Nephron progenitor cell (in vitro differentiated cells): ENCODE measurements at places on chromosomes 7 and 10.
A peak's percentile ranks its signal among the peaks of the same experiment; 100 is the strongest.

DNA sequence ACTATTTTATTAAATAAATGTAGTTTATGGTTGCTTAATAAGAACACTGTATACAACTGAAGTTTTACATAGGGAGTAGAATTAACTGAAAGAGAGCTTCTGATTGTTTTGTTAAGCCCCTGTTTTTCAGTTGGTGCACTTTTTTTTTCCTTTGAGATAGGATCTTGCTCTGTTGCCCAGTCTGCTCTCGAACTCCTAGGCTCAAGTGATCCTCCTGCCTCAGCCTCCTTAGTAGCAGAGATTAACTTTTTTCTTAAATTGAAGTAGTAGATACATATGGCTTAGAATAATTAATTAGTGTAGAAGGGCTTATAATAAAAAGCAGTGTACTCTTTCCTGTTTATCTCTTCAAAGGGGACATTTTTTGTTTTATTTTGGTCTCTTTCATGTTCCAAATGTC, 11.2 kb downstream of the SDHAF3 start:
- no peak for DNase-seq
- H3K4me3 ChIP-seq: no peak overlapping the region
- peaks cover 18% of the 10 kb centered on the region for H3K4me1 ChIP-seq
- peaks cover 7% of the 10 kb centered on the region for H3K27me3 ChIP-seq

DNA sequence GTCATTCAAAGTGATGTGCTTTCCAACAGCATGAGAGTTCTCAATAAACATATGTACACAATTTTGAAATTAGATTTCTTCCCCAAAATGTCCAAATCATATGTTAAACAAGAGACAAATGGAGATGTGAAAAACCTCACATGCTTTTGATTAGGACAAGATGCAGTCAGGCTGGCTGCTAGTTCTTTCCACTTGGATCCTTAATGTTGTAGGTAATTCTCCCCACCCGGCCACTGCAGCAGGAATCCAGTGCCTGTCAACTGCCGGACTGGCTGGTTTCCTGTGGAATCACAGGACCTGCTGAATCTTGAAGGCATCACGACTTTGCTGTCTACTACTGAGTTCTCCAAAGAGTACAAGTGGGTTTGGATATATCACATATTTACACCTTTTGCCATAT, 138.6 kb upstream of the AKR1E2 start:
- no peak for DNase-seq
- H3K27me3 ChIP-seq: peaks cover 4% of the 10 kb centered on the region
- peaks cover 28% of the 10 kb centered on the region for H3K4me1 ChIP-seq
- no peak overlapping the region for H3K4me3 ChIP-seq
- no peak overlapping the region for H3K27ac ChIP-seq
- H3K36me3 ChIP-seq: no peaks in the 10 kb centered on the region

- no peaks in the 10 kb centered on the region for H3K4me1 ChIP-seq
- no peak overlapping the region for H3K27ac ChIP-seq
- no peak for DNase-seq
- peaks cover 10% of the 10 kb centered on the region for H3K27me3 ChIP-seq
Measured at GRCh38 chr10:9038146-9038714, 983.7 kb downstream of the GATA3 start.

- H3K4me3 ChIP-seq: no peak overlapping the region
- H3K4me1 ChIP-seq: no peaks in the 10 kb centered on the region
- H3K27me3 ChIP-seq: peaks cover 67% of the 10 kb centered on the region
- DNase-seq: no peak
Measured at GRCh38 chr7:158351051-158351450, 236.6 kb downstream of the PTPRN2 start.

- H3K4me1 ChIP-seq: peaks cover 35% of the 10 kb centered on the region
- no peak for DNase-seq
- H3K4me3 ChIP-seq: no peak overlapping the region
- no peaks in the 10 kb centered on the region for H3K27me3 ChIP-seq
Measured at GRCh38 chr10:34121781-34122622, 693.1 kb downstream of the PARD3 start.

GRCh38 chr7:25073451-25073850, 51.6 kb downstream of the CYCS start:
- H3K27me3 ChIP-seq: peaks cover 19% of the 10 kb centered on the region
- DNase-seq: no peak
- peaks cover 22% of the 10 kb centered on the region for H3K4me1 ChIP-seq
- H3K36me3 ChIP-seq: no peaks in the 10 kb centered on the region
- no peak overlapping the region for H3K27ac ChIP-seq
- H3K4me3 ChIP-seq: no peak overlapping the region

- no peaks in the 10 kb centered on the region for H3K27me3 ChIP-seq
- no peak overlapping the region for H3K4me3 ChIP-seq
Measured at GRCh38 chr7:30604901-30605300, 10.2 kb downstream of the GARS1 start.

GRCh38 chr7:95608359-95609173, 12.2 kb upstream of the PDK4 start:
- H3K4me3 ChIP-seq: peak overlapping the region; percentile 69
- peaks cover 16% of the 10 kb centered on the region for H3K36me3 ChIP-seq
- H3K4me1 ChIP-seq: peaks cover 58% of the 10 kb centered on the region
- peaks cover 14% of the 10 kb centered on the region for H3K27me3 ChIP-seq
- DNase-seq: peak; percentile 73

- peaks cover 28% of the 10 kb centered on the region for H3K4me1 ChIP-seq
- peaks cover 4% of the 10 kb centered on the region for H3K27me3 ChIP-seq
- H3K36me3 ChIP-seq: no peaks in the 10 kb centered on the region
- no peak overlapping the region for H3K27ac ChIP-seq
Measured at GRCh38 chr10:36173364-36173763, 531.3 kb upstream of the FZD8 start.

- H3K36me3 ChIP-seq: no peaks in the 10 kb centered on the region
- DNase-seq: peak; percentile 45
- peak overlapping the region; percentile 95 for H3K4me3 ChIP-seq
- no peak overlapping the region for H3K27ac ChIP-seq
Measured at GRCh38 chr7:2632733-2633537, 1.1 kb downstream of the TTYH3 start.

GRCh38 chr10:103470761-103471653, 8.0 kb downstream of the CALHM3 start:
- H3K36me3 ChIP-seq: no peaks in the 10 kb centered on the region
- peaks cover 22% of the 10 kb centered on the region for H3K4me1 ChIP-seq
- DNase-seq: no peak

DNA sequence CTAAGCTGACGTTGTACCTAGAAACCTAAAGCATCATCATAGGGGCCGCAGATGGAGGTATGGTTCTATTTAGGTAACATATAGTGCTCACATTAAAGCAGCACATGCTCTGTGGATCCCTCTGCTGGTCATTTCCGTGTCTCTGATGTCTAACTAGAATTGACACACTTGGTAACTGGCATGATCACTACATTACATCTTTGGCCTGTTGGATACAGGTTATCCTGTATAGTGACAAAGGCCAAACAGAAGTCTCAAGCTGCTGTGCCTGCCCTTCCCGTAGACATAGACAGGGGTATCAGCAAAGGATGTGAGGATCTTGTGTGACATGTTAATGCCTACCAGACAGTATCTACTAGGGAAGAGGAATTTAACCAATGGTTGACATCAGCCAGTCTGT, 51.2 kb downstream of the KIF5B start:
- H3K27ac ChIP-seq: peak overlapping the region; percentile 93
- H3K36me3 ChIP-seq: peaks cover 26% of the 10 kb centered on the region
- peak; percentile 8 for DNase-seq
- no peaks in the 10 kb centered on the region for H3K27me3 ChIP-seq

DNA sequence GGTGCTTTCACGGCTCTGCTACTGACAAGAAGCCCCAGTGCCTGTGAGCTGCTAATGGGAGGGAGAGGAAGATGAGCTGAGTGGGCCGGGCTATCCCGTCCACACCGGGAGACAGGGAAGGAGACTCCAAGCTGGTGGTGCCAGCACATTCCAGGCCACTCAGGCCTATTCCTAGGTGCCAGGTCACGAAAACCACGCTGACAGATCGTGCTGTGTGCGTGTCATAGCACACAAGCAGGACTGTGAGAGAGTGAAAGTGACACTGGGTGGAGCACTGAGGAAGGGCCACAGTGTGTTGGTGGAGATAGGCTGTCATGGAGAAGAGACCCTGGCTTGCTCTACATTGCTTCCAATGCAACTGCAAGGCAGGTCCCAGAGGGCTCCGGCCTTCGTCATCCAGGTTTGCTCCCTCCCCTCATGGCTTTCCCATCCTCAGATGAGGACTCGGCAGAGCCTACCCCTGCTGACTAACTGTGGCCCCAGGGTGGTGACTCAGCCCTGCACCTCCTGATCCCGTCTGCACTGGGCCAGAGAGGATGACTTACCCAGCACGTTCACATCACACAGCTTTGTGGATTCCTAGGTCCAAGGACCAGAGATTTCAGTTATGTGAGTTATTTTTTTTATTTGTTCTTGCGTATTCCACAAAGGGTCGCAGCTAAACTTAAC, 167.3 kb downstream of the EGFR start:
- H3K27ac ChIP-seq: no peak overlapping the region
- DNase-seq: no peak
- H3K4me3 ChIP-seq: no peak overlapping the region
- no peaks in the 10 kb centered on the region for H3K36me3 ChIP-seq
- peaks cover 47% of the 10 kb centered on the region for H3K4me1 ChIP-seq

- no peak overlapping the region for H3K27ac ChIP-seq
- no peaks in the 10 kb centered on the region for H3K4me1 ChIP-seq
- no peaks in the 10 kb centered on the region for H3K36me3 ChIP-seq
- no peak overlapping the region for H3K4me3 ChIP-seq
- no peak for DNase-seq
Measured at GRCh38 chr7:111290982-111291381, 200.1 kb downstream of the LRRN3 start.

DNA sequence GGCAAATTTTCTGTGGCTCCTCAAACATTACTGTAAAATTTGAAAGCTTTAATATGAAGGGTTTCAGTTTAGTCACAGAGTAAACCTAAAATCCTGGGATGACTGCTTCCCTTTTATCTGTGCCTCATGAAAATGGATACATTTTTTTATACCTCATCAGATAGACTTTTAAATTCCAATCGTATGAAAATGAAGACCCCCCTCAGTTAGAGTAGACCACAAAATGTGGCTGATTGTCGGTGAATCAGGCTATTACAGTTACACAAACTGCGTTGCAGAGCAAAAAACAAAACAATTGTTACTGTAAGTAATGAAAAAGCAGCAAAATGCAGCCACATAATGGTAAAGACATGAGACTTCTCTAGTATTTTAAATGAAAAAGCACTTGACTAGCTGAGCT, 296.2 kb downstream of the CNTNAP2 start:
- H3K27me3 ChIP-seq: peaks cover 9% of the 10 kb centered on the region
- no peak for DNase-seq
- H3K36me3 ChIP-seq: no peaks in the 10 kb centered on the region
- H3K27ac ChIP-seq: no peak overlapping the region
- H3K4me1 ChIP-seq: no peaks in the 10 kb centered on the region
- no peak overlapping the region for H3K4me3 ChIP-seq

- no peak overlapping the region for H3K27ac ChIP-seq
- no peaks in the 10 kb centered on the region for H3K36me3 ChIP-seq
- no peaks in the 10 kb centered on the region for H3K4me1 ChIP-seq
- no peaks in the 10 kb centered on the region for H3K27me3 ChIP-seq
- DNase-seq: no peak
- H3K4me3 ChIP-seq: no peak overlapping the region
Measured at GRCh38 chr10:33026422-33026821, 68.4 kb upstream of the ITGB1 start.

GRCh38 chr10:99714446-99714845, 17.5 kb downstream of the COX15 start:
- no peak overlapping the region for H3K27ac ChIP-seq
- no peaks in the 10 kb centered on the region for H3K27me3 ChIP-seq
- DNase-seq: no peak
- H3K4me1 ChIP-seq: no peaks in the 10 kb centered on the region
- peaks cover 53% of the 10 kb centered on the region for H3K36me3 ChIP-seq

- peaks cover 52% of the 10 kb centered on the region for H3K27me3 ChIP-seq
- H3K4me3 ChIP-seq: no peak overlapping the region
- no peaks in the 10 kb centered on the region for H3K36me3 ChIP-seq
- DNase-seq: peak; percentile 36
Measured at GRCh38 chr10:49649294-49649693, 30.2 kb upstream of the C10orf53 start.
